Pancreas (tissue), 10 donors: ENCODE measurements at places on chromosomes 12 and 14.

GRCh38 chr12:52307836-52308805 lies 13.1 kb downstream of the KRT83 start:
- peak; percentile 85 for DNase-seq

GRCh38 chr12:26298785-26299621 lies 103.6 kb downstream of the SSPN start:
- DNase-seq, result no peak

DNA sequence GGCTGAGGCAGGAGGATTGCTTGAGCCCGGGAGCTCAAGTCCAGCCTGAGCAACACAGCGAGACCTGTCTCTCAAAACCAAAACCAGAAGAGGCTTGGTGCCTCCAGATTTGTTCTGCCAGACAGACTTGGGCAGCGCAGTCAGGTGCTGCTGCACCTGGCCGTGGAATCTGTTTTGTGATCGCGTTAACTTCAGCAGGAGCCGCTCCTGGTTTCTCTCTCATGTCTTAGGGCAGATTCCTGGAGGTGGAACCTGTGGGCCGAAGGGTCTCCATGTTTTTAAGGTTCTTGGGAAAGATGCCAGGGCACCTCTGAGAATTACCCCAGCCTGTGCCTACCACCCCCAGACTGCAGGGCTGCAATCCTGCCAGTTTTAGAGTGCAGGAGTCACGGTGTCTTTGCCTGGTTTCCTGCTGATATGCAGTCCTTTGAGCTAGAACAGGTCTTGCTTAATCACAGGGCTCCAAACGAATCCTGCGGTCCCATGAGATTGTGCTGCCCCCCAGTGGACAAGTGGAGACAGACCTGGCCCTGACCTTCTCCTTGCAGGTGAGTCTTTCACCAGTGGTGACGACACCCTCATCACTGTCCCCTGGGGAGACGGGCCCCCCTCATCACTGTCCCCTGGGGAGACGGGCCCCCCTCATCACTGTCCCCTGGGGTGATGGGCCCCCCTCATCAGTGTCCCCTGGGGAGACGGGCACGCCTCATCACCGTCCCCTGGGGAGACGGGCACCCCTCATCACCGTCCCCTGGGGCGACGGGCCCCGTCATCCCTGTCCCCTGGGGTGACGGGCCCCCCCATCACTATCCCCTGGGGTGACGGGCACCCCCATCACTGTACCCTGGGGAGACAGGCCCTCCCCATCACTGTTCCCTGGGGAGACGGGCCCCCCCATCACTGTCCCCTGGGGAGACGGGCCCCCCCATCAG lies 37.6 kb downstream of the PACS2 start:
- DNase-seq, result peak; percentile 83

- no peak for DNase-seq
These were observed 100.7 kb downstream of the VCPKMT start for GRCh38 chr14:50015716-50016115.

GRCh38 chr12:587132-588023 lies 75.9 kb downstream of the NINJ2 start:
- DNase-seq, result no peak

DNA sequence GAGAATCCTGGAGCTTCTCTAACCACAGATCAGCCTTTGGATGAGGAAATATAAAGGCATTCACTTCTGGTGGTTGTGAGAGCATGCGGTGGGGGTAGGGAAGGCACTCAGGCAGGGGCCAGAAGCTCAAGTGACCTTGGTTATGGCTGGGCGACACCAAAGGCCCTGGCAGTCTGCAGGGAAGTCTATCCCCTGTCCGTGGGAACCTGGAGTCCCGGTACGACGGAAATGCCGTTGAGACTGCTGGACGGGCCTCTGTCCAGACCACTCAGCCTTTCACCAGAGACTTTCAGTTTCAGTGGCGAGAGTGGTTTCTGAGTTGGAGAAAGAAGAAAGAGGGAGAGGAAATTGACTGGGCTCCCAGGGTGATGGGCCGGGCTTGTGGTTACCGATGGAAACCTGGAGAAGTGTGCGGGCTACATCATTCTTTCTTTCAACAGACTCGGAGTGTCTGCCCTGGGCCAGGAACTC lies 20.9 kb downstream of the ISCA2 start:
- no peak for DNase-seq

- no peak for DNase-seq
These were observed 115.9 kb downstream of the BCL11B start for GRCh38 chr14:99156090-99156425.

- no peak for DNase-seq
These were observed 32.4 kb downstream of the MAX start for GRCh38 chr14:65069874-65070413.

DNA sequence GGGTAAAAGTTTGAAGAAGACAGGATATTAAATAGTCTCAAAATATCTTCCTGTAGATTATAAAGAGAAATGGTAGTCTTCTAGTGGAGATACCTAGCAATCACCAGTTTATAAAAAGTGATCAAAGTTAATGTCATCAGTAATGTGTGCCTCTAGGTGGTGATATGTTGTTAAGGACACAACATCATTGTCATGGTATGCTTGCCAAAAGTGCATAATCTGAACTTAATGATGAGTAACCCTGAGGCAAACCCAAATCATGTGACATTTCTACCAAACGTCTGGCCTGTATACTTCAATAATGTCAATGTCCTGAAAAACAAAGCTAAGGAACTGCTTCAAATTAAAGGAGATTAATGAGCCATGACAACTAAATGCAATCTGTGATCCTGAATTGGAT lies 214.7 kb downstream of the PHLDA1 start:
- no peak for DNase-seq

GRCh38 chr14:29906256-29906870 lies 21.3 kb downstream of the PRKD1 start:
- DNase-seq, result peak; percentile 25

GRCh38 chr14:104917993-104918392 lies 6.7 kb upstream of the PLD4 start:
- no peak for DNase-seq

GRCh38 chr12:27107986-27108385 lies 25.6 kb upstream of the C12orf71 start:
- no peak for DNase-seq

GRCh38 chr14:30303350-30303749 lies 255.6 kb upstream of the G2E3 start:
- DNase-seq, result no peak

- DNase-seq, result peak; percentile 48
These were observed 29.4 kb upstream of the STAC3 start for GRCh38 chr12:57280211-57281062.

DNA sequence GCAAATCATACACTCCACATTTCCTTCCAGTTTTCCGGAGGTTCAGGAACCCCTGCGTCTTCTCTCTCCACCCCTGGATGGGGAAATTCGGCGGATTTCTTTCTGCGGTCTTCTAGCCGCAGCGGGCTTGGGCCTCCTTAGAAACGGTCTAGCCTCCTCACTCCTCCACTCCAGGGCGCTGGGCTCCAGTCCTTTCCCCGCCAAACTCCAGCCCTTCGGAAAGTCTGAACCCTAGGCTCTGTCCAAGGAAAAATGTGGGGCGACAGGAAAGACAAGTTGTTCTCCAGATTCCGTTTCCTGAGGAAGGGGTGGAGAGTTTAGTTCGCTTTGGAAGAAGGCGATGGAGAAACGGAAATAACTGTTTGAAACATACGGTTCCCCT lies 1.4 kb upstream of the HOXC10 start:
- no peak for DNase-seq

- DNase-seq, result no peak
These were observed 1.5 kb upstream of the PRPF40B start for GRCh38 chr12:49621651-49622500.

GRCh38 chr12:81128930-81129554 lies 51.2 kb downstream of the ACSS3 start:
- DNase-seq, result no peak

DNA sequence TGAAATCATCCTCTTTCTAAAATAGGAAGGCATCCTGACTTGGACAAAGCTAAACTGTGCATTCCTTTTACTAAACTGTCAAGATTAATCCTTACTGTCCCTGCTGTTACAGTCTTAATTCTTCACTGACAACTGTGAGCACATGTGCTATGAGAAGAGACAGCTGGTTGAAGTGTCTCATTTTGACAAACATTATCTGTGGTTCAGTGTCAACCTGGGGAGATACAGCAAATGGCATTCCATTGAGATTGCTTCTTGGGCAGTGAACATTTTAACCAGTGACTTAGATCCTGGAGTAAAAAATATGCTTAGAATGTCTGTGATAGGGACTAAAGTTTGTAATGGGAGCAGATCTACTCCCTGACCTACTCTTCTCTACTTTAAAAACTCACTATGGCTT lies 552.6 kb upstream of the ATP2B1 start:
- no peak for DNase-seq

GRCh38 chr12:104064842-104065427 lies 604 bp downstream of the HCFC2 start:
- peak; percentile 29 for DNase-seq

DNA sequence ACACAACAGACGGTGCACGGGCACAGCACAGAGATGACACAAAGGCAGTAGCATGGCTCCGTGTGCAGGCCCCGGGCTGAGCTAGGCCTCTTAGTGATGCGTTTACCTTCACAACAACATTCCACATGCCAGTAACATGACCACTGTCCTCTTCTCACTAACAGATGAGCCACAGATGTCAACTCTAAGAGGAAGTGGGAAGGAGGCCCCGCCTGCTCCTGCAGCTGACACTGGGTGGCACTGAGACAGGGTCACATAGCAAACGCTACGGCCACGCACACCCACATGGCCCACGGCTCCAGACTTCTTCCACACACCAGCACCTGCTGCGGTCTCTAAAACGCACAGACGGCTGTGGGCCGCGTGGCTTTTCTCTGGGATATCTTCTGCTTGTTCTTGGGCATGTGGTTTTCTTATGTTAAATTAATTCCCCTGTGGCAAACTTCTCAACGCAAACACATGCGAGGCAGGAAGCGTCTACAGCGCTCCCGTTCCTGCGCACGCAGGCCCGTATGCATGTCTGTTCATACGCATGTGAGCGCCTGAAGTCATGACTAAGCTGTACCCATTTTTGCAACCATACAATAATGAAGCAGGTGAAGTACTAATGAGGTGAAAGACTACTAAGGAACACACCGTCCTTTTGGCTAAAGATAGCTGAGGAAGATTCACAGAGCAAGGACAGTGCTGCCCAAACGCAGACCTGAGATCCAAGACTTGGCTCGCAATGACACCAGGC lies 26.8 kb downstream of the AMN start:
- no peak for DNase-seq

GRCh38 chr12:85872497-85873091 lies 1.5 kb upstream of the NTS start:
- no peak for DNase-seq
